ENCODE measurements at places on chromosomes 2 and 18. TPM values are rescaled to one million over a fixed set of nuclear protein-coding genes. Genes with fewer than 3 reads are reported as not detected.
A peak's percentile ranks its signal among the peaks of the same experiment; 100 is the strongest.

- no peaks in the 10 kb centered on the region for H3K27me3 ChIP-seq
- no peak overlapping the region for H3K27ac ChIP-seq
- H3K36me3 ChIP-seq = no peaks in the 10 kb centered on the region
- no peak for DNase-seq
- no peaks in the 10 kb centered on the region for H3K4me1 ChIP-seq
- H3K4me3 ChIP-seq = no peak overlapping the region
These were observed 225.8 kb downstream of the NCKAP5 start for GRCh38 chr2:133342286-133343017.

DNA sequence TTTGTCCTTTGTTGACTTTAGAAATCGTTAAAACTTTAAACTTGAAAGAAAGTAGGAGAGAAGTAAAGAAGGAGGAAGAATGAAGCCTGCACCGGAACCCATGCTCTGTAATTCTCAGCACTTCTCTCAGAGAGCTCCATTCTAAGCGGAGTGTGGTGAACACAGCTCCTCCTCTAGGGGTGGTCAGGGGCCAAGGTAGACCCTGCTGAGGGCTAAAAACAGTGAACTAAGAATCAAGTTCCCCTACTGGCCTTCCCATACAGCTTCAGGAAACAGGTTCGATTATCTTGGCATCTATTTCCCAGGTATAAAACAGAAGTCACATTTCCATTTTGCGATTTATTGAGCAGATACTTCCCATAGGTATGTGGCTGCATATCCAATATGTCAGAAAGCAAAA lies 92.7 kb upstream of the ASAP2 start:
- no peaks in the 10 kb centered on the region for H3K27me3 ChIP-seq
- H3K27ac ChIP-seq = no peak overlapping the region
- no peak for DNase-seq
- H3K36me3 ChIP-seq = no peaks in the 10 kb centered on the region
- no peaks in the 10 kb centered on the region for H3K4me1 ChIP-seq
- no peak overlapping the region for H3K4me3 ChIP-seq

GRCh38 chr2:39732482-39732881 lies 46.6 kb downstream of the THUMPD2 start:
- no peaks in the 10 kb centered on the region for H3K4me1 ChIP-seq
- DNase-seq = no peak
- H3K36me3 ChIP-seq = peaks cover 6% of the 10 kb centered on the region
- no peaks in the 10 kb centered on the region for H3K27me3 ChIP-seq

DNA sequence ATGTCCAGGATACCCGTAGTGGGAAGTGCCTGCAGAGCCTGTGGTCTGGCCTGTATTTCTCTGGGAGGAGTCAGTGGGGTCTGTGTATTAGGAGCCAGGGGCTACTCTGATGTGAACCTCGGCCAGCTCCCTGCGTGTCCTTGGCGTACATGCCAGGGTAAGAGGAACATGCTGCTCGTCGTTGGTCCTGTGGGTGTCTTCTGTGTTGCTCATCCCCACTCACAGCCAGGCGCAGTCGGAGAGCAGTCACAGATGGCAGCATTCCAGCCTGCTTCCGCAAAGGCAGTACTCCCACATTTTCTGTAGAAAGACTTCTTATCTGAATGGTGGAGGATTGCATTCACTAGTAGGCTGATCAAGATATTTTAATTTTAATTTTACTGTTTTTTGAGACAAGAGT lies 84.9 kb downstream of the DGKD start:
- H3K4me3 ChIP-seq = no peak overlapping the region
- H3K27ac ChIP-seq = no peak overlapping the region
- H3K4me1 ChIP-seq = no peaks in the 10 kb centered on the region
- no peaks in the 10 kb centered on the region for H3K27me3 ChIP-seq

DNA sequence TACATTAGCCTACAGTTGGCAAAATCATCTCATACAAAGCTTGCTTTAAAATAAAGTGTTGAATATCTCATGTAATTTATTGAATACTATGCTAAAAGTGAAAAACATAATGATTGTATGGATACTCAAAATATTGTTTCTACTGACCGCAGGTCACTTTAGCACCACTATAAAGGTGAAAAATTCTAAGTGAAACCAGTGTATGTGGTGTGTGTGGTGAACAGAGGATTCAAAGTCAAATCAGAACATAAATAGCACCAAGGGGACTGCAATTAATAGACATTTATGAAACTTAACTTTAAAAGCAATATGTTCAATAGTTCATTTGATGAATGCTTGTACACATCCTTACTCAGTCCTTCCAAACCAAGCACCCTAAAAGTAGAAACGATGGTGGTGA lies 145.8 kb downstream of the AKAIN1 start:
- no peaks in the 10 kb centered on the region for H3K4me1 ChIP-seq
- H3K27me3 ChIP-seq = no peaks in the 10 kb centered on the region
- no peak overlapping the region for H3K4me3 ChIP-seq
- no peaks in the 10 kb centered on the region for H3K36me3 ChIP-seq
- no peak for DNase-seq

- no peak for DNase-seq
- no peaks in the 10 kb centered on the region for H3K27me3 ChIP-seq
- no peak overlapping the region for H3K27ac ChIP-seq
- no peaks in the 10 kb centered on the region for H3K4me1 ChIP-seq
- no peaks in the 10 kb centered on the region for H3K36me3 ChIP-seq
These were observed 425.6 kb downstream of the SUCLG1 start for GRCh38 chr2:84033347-84033974.

GRCh38 chr2:25323042-25323514 lies 18.6 kb downstream of the DNMT3A start:
- no peaks in the 10 kb centered on the region for H3K27me3 ChIP-seq
- no peak overlapping the region for H3K4me3 ChIP-seq
- no peaks in the 10 kb centered on the region for H3K4me1 ChIP-seq
- H3K27ac ChIP-seq = no peak overlapping the region

- DNase-seq = no peak
- no peaks in the 10 kb centered on the region for H3K4me1 ChIP-seq
- no peaks in the 10 kb centered on the region for H3K27me3 ChIP-seq
- H3K4me3 ChIP-seq = no peak overlapping the region
- no peak overlapping the region for H3K27ac ChIP-seq
- no peaks in the 10 kb centered on the region for H3K36me3 ChIP-seq
These were observed 137.5 kb downstream of the UBR3 start for GRCh38 chr2:169964740-169965139.

DNA sequence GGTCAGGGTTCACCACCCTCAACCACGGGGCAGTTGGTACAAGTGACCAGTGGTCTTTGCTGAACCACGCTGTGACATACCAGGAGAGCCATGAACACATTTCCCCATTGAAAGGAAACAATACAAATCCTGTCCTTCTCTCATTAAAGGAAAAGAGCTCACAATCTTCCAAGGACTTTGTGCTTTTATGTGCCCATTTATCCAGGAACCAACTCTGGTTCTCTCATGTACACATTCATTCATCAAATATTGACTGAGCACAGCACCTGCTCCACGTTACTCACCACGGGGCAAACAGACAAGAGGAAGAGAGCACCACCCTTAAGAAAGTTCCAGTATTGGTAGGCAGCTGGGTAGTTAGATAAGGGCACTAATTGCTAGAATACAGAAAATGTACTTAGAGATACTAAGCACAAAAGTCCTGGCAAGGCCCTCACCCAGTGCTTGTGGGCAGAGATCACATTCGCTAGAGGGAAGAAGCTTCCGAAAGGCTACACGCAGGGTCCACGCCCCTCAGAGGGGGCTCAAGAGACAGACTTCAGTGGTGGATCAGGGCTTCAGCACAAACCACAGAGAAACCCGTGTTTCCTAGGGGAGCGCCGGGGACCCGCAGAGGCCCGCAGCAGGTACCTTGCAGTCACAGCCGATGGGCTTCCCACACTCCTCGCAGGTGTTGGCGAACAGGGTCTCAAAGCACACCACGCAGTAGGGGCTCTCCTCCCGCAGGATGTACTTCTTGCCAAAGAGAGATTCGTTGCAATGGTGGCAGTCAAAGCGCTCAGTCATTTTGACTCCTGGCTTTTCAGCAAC lies 12.9 kb downstream of the FHL2 start:
- no peak overlapping the region for H3K27ac ChIP-seq
- no peak for DNase-seq
- no peaks in the 10 kb centered on the region for H3K4me1 ChIP-seq
- H3K27me3 ChIP-seq = no peaks in the 10 kb centered on the region

DNA sequence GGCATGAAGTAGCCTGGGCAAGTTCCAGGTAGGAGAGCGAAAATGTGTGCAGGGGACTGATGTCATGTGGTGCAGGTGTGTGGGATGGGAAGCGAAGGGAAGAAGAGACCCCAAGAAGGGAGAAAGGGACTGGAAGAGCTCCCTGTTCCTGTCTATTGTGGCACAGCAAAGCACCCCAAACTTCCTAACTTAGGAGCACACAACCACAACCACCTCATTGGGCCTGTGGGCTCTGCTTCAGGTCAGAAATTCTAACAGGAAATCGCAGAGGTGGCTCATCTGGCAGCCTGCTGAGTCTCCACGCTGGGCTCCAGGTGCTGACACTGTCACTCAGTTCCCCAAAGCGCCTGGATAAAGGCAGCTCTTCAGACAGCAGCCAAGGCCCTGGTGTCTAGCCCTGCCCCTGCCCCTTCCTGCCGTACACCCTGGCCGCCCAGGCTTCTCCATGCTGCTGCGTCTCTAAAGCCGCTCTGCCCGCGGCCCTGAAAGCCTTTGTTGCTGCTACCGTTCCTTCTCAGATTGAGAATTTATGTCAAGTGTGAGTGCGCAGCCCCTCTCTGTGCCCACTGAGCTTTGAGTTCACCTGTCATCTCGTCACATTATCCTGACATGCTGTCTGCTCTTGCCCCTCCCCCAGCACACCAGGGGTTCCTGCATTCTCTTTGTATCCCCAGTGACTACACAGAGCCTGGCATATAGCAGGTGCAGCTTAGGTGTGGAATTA lies 140.2 kb upstream of the BCL2L11 start:
- H3K4me3 ChIP-seq = no peak overlapping the region
- no peaks in the 10 kb centered on the region for H3K27me3 ChIP-seq
- no peaks in the 10 kb centered on the region for H3K36me3 ChIP-seq
- no peaks in the 10 kb centered on the region for H3K4me1 ChIP-seq

DNA sequence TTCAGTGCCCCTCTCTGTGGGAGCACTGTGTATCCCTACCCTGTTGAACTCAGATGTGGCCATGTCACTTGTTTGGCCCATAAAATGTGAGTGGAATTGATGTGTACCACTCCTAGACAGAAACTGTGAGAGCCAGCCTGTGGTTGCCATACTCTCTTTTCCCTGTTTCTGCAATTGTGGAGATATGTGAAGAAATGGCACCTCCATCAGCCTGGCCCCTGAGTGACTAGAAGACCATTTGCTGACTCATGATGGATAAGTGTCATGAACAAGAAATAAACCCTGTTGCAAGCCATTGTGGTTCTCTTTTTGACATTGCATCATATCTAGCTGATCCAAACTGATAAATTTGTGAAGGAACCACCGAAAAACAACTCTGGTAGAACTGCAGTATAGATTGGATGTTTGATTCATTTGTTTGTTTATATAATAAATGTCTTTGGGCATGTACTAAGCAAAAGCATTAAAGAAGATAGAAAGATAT lies 214.5 kb upstream of the FBXO11 start:
- H3K27me3 ChIP-seq = no peaks in the 10 kb centered on the region
- no peaks in the 10 kb centered on the region for H3K36me3 ChIP-seq
- no peak overlapping the region for H3K27ac ChIP-seq
- DNase-seq = no peak

- no peak overlapping the region for H3K4me3 ChIP-seq
- no peak for DNase-seq
- no peaks in the 10 kb centered on the region for H3K36me3 ChIP-seq
- H3K27ac ChIP-seq = no peak overlapping the region
- no peaks in the 10 kb centered on the region for H3K27me3 ChIP-seq
- no peaks in the 10 kb centered on the region for H3K4me1 ChIP-seq
These were observed 137.1 kb upstream of the CCDC68 start for GRCh38 chr18:55096263-55096951.

DNA sequence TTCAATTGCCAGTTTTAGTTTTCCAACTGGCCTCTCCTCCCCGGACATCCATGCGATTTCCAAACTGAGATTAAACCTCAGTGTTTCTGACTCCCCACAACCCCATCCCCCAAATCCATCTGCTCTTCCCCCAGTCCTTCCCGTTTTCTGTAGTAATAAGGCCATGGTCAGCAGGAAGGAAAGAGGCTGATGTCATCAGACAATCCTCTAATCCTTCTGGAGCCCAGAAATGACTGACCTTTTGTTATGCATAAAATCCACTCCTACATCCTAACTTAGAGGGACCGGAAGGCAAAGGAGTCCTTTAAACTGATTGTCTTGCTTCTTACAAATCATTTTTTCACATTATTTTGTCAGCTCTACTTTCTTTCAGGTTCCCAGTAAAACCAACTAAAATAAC lies 155.8 kb downstream of the INO80D start:
- peak overlapping the region; percentile 10 for H3K27ac ChIP-seq
- no peaks in the 10 kb centered on the region for H3K27me3 ChIP-seq
- no peaks in the 10 kb centered on the region for H3K36me3 ChIP-seq

- H3K36me3 ChIP-seq = no peaks in the 10 kb centered on the region
- H3K27ac ChIP-seq = no peak overlapping the region
- H3K4me3 ChIP-seq = no peak overlapping the region
- H3K4me1 ChIP-seq = no peaks in the 10 kb centered on the region
- H3K27me3 ChIP-seq = peaks cover 2% of the 10 kb centered on the region
These were observed 153.8 kb downstream of the AFF3 start for GRCh38 chr2:99988599-99988998.

GRCh38 chr2:204050681-204051080 lies 114.1 kb downstream of the ICOS start:
- DNase-seq = no peak
- no peak overlapping the region for H3K27ac ChIP-seq
- no peaks in the 10 kb centered on the region for H3K27me3 ChIP-seq
- H3K36me3 ChIP-seq = no peaks in the 10 kb centered on the region

GRCh38 chr2:152577579-152577978 lies 139.7 kb downstream of the PRPF40A start:
- no peak for DNase-seq
- H3K27me3 ChIP-seq = no peaks in the 10 kb centered on the region
- H3K27ac ChIP-seq = no peak overlapping the region
- no peaks in the 10 kb centered on the region for H3K4me1 ChIP-seq
- no peaks in the 10 kb centered on the region for H3K36me3 ChIP-seq

GRCh38 chr18:63468575-63468974 lies 8.2 kb upstream of the SERPINB5 start:
- no peak overlapping the region for H3K27ac ChIP-seq
- no peaks in the 10 kb centered on the region for H3K36me3 ChIP-seq
- no peaks in the 10 kb centered on the region for H3K27me3 ChIP-seq
- no peak overlapping the region for H3K4me3 ChIP-seq
- no peak for DNase-seq

Gene XIRP2
- total RNA-seq = not detected

Gene NAPG
- 13.3 TPM for total RNA-seq

Gene PCARE
- not detected for total RNA-seq

Gene PAIP2B
- 53.1 TPM for total RNA-seq

Gene FSIP2
- 0.38 TPM for total RNA-seq

Gene LIMS3
- total RNA-seq = 3.1 TPM

Gene OLA1
- 51.5 TPM for total RNA-seq

Gene SULT1C4
- total RNA-seq = 1.7 TPM

Gene ATP8B1
- 44.8 TPM for total RNA-seq

Gene HOXD1
- 0.09 TPM for total RNA-seq
